GM04504 (cell line): ENCODE measurements at places on chromosomes 5 and 9.

DNA sequence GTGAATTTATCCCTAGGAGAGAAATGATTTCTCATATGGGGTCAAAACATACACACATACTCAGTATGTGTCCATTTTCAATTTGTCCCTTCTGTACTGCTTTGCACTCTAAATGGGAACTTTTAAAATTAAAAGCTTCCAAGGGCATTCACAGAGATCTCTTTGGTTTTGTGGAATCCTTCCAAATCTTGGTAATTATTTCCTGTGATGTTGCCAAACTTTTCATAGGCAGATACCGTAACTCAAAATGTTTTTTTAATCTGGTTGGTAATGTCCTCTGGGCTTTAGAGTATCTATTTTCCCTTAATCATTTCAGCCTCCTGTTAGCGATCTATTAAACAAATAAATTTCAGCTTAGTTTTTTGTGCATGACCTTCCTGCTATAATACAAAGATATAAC, 282.4 kb downstream of the ARHGEF28 start:
- DNase-seq, result no peak

DNA sequence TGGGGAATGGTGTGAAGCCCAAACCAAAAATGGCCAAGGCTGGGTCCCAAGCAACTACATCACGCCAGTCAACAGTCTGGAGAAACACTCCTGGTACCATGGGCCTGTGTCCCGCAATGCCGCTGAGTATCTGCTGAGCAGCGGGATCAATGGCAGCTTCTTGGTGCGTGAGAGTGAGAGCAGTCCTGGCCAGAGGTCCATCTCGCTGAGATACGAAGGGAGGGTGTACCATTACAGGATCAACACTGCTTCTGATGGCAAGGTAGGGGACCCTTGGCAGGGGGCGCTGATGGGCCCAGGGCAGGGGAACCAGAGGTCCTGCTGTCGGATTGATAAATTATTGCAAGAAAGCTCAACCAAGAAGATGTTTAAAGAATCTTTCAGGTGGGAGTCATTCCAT, 19.8 kb downstream of the ABL1 start:
- DNase-seq, result no peak

DNA sequence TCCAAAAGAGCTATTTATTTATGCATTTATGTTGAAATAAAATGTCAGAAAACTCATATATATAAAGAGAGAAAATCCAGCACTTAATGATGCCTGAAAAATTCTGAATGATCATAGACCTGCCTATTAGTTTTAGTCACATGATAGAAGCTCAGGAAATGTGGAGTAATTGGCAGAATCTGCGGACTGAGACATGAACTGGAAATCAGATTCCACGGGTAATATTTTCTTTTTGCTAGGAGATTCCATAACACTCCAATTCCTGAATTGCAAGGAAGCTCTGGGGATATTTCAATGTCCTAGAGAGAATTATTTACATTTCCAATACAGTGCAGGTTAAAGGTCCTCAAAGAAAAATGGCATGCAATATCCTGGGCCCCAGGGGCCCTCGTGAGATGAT, 778.8 kb downstream of the SEMA5A start:
- DNase-seq, result no peak

DNA sequence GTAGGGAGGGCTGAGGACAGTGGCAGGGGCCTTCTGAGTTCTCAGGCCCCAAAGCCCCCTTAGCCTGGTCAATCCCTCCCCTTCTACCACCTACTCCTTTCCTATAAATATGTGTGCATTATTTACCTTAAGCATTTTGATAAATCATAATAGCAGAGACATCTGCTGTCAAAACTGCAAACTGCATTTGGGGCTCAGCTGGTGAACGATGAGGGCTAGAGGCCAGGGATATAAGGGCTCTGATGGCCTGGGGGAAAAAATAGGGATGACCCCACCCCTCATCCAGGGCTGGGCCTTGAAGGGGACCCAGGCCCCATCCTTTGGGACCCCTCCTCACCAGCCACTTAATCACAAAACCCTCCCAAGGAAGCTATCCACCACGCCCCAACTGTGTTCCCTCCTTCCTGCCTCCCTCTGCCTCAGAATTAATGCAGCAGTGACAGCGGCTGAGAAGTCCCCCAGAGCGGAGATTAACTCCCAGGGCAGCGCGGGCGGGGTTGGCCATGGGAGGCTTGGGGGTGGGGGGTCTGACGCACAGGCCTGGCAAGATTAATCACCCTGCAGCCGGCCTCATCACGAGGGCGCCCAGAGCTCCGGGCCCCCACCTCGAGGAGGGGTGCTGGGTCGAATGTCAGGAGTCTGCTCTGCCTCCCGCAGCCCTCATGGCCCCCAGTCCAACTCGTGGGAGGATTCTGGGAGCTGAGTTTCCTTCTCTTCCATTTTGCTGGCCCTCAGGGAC, 42.1 kb downstream of the CXXC5 start:
- DNase-seq, result no peak

GRCh38 chr5:172866802-172867748, 33.0 kb downstream of the ERGIC1 start:
- DNase-seq, result no peak

GRCh38 chr5:88262116-88262515, 6.5 kb downstream of the TMEM161B start:
- DNase-seq, result no peak

DNA sequence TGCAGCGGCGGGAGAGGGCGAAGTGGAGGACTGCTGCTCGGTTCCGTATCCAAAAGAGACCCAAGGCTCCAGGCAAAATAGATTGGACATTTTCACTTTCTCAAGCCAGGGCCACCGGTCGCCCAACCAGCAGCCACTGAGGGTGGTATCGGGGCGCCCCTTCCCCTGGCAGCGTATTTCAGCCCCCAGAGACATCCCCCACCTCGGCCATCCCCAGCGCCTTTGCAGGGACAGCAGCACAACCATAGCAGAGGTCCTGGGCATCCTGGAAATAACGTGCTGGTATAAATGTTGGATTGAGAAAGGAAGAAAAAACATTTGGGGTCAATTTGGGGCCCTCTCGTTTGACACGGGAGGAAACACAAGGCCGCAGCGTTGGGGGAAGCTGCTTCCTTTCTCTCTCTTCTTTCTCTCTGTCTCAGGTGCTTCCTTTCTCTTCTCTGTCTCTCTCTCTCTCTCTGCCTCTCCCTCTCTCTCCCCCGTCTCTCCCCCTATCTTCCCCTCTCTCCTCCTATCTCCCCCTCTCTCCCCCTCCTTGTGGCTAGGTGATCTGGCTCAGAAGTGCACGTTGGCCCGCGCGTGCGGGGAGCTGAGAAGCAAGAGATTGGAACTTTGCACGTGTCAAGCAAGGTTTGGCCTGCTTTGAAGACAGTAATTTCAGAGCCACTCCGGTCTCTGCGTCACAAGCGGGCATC, 624 bp upstream of the RETREG1 start:
- DNase-seq, result no peak

DNA sequence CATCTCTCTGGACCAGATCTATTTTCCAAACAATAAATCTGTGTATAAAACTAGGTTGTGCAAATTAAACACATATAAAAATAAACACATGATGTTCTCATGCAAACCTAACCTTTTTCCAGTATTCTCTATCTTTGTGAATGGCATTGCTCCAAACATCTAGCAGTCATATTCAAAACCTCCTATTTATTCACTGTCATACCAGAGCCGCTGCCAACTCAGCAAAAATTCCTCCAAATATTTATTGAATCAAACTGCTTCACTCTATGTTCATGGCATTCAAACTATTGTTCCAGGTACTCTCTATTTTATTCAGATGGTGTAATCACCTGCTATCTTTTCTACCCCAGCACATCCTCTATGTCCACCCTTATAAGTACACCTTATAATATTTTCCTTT, 652.1 kb upstream of the RIOK2 start:
- no peak for DNase-seq

- DNase-seq, result no peak
Measured at GRCh38 chr5:139402561-139403158, 1.2 kb downstream of the SPATA24 start.

GRCh38 chr5:57878301-57878722, 395.7 kb upstream of the ACTBL2 start:
- DNase-seq, result no peak

GRCh38 chr5:117463881-117464570, 889.4 kb upstream of the SEMA6A start:
- DNase-seq, result peak; percentile 34

- DNase-seq, result no peak
Measured at GRCh38 chr9:80085668-80086067, 513.9 kb downstream of the TLE4 start.

DNA sequence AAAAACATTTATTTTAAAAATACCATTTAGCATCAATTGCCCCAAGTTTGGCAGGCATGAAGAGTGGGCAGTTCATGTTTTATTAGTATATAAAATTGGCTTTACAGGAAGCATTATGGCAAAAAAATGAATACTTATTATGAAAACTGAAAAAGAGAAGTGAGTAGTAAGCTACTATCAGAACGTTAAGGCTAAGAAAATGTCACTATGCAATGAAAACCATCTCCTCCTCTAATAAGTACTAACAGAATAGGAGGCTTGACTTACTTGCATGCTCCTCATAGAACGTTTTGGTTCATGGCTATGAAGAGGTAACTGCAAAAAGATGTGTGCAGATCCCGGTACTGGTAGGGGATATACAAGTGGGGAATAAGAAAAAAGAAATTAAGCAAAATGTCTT, 23.6 kb downstream of the TICAM2 start:
- DNase-seq, result no peak

GRCh38 chr9:110846215-110846614, 177.6 kb downstream of the MUSK start:
- no peak for DNase-seq

- DNase-seq, result no peak
Measured at GRCh38 chr5:139058121-139058520, 140.0 kb downstream of the SIL1 start.

GRCh38 chr5:121863753-121864285, 12.1 kb downstream of the FTMT start:
- no peak for DNase-seq

DNA sequence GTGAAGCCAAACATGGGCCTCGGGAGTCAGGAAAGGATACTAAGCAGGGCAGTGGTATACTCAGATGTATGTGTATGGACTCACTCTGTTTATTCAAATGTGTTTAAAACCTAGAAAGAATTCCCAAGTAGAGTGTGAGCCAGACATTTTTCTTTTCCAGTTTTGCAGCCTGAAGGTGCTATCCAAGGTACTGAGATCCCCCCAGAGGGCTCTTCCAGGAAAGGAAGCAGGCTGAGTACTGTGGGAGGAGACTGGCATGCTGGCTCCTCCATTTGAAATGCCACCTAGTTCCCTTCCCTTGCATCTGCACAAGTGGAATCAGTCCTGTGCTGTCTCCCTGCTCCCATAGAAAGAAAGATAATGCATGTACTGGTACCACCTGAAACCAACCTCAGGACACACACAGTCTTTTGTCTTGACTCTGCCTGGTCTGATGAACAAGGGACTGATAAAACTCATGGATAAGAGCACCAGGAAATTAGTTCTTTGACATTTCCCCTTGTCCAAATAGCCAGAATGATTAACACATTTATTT, 85.9 kb downstream of the HRH2 start:
- no peak for DNase-seq

GRCh38 chr9:37454238-37454637, 11.0 kb downstream of the ZBTB5 start:
- DNase-seq, result no peak

GRCh38 chr9:110700953-110701352, 32.4 kb downstream of the MUSK start:
- no peak for DNase-seq

GRCh38 chr9:126334721-126335621, 8.3 kb downstream of the MVB12B start:
- no peak for DNase-seq

DNA sequence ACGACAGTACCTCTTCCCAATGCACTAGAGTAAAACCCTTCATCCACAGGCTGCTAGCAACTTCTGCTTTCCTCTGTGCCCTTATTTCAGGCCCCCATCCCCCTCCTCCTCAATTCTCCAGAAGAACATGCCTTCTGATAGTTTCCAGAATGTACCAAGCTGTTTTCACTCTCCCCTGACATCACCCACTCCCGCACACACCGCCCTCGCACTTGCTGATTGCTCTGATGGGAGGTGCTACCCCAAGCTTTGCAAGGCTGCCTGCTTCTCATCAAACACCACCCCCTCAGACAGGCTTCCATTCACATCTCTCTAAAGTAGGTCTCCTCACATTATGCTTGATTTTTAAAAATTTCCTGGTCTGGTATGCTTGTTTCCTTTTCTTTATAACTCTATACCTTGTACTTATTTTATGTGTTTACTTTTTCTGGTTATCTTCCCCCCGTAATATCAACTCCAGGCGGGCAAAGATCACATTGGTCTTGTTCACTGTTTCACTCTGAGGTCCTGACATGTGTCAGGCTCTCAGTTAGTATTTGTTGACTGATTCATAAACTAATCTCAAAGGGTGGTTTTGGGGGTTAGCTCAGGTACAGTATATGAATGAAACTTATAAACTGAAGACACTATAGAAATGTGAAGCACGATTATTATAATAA, 91.0 kb upstream of the C9orf72 start:
- DNase-seq, result no peak
